K562 (cell line): ENCODE measurements at places on chromosomes 16 and 17.

GRCh38 chr17:31558748-31559583 lies 167.5 kb downstream of the RAB11FIP4 start:
- DNase-seq = peak; percentile 95

DNA sequence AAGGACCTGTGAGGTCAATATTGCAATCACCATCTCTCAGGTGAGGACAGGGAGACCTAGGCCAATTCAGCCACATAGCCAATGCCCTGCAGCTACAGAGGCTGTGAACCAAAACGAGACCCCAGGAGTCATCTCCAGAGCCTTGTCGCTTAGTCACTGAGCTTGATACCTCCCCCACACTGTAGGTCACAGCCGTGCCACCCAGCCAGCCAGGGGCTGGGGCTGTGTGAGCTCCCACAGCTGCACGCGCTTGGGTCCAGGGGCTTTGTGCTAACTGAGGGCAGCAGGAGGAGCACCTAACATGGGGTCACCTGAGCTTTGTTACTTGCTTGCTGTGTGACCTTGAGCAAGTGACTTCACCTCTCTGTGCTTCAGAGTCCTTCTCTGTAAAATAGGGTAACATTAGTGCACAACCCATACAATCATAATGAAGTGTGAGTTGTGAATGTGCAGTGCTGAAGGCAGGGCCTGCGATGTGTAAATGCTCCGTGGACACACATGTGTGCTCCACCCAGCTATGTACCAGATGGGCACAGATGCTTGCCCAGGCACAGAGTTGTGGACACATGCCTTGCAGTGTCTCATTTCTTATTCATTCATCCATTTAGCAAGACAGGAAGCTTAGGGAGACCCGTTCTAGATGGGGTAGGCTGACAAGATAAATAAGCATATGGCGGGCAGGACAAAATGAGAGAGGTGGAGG lies 25.9 kb downstream of the SBK1 start:
- DNase-seq = no peak

DNA sequence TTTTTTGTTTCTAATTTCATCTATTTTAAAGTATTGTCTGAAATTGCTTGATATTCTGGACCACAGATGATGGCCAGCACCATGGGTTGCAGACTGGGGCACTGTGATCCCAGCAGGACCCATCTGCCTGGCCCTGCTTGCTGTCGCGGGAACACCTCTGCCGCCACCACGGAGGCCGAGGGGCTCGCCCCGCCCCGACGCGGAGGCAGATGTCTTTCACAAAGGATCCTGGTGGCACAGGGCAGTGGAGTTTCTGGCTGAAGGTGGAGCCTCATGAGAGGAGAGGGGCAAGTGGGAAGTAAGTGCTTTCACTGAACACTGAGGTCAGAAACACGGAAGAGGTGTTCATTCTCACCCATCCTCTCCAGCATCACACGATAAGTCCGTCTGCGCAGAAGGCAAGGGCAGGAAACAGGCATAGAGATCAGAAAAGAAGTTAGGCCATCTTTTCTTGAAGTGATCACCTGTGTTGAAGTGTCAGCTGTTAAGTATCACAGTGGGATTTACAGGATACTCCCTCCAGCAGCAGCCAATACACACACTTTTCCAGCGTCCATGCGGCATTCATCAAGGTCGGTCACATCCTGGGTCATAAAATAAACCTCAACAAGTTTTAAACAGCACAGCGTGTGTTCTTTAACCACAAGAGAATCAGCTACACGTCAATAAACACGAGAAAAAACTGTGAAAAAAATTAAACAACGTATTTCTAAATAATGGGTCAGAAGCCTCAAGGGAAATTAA lies 194.5 kb downstream of the RPTOR start:
- DNase-seq = no peak

- DNase-seq = peak; percentile 85
Observed at GRCh38 chr17:58755577-58756245, at the start of gene PPM1E. TSS of gene PPM1E (plus strand) at chr17:58755854.

DNA sequence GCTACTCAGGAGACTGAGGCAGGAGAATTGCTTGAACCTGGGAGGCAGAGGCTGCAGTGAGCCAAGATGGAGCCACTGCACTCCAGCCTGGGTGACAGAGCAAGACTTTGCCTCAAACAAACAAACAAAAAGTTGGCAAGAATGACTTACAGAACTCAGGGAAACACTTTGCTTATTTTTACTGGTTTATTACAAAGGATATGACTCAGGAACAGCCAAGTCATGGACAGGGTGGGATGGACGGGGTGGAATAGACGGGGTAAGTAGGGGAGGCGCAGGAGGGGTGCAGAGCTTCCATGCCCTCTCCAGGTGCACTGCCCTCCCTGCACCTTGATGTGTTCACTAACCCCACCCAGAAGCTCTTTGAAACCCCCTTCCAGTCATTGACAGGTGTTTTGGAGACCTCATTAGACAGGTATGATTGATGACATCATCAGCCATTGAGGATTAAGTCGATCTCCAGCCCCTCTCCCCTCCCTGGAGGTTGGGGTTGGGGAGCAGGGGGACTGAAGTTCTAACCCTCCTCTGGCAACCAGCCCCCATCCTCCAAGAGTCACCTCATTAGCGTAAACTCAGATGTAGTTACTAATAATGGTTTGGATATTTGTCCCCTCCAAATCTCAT lies 41.3 kb upstream of the ZCCHC14 start:
- DNase-seq = no peak

DNA sequence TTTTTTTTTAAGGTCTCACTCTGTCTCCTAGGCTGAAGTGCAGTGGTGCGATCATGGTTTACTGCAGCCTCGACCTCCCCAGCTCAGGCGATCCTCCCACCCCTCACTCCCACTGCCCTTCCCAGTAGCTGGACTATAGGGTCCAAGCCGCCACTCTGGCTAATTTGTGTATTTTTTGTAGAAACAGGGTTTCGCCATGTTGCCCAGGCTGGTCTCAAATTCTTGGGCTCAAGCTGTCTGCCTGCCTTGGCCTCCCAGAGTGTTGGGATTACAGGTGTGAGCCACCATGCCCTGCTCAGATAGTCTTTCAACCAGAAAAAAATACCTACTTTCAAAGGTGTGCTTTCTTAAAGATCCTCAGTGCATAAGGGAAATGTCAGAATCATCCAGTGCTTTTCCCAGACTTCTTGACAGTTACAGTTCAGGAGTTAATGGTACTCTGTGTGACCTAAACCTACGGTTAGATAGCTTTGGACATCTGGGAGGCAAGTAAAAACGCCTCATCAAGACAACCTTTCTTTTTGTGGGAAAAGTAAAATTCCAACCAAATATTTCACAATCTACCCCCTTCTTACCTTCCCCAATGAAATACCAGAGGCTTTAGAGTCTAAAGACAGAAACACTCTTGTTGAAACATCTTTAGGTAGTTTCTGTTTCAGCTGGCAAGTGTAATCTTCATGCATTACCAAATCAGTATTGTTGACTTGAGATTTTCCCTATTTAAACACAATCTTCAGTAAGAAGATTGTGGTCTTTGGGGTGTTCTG lies 6.8 kb downstream of the RSPRY1 start:
- no peak for DNase-seq

GRCh38 chr17:28071891-28072606 lies 29.6 kb downstream of the NLK start:
- DNase-seq = no peak

DNA sequence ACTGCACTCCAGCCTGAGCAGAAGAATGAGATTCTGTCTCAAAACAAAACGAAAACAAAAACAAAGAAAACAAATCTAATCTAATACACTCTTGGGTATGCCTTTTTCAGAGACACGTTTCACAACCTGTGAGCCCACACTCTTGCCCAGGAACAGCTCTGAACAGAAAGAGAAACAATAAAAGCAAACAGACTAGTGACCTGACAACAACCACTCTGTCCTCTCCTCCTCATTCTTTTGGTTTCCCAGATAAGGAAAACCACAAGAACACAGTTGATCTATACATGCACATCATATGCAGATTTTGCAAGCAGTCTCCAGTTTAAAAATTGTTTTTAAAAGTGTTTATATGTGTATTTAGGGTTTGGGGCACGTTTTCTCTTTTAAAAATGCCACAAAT lies 1.3 kb downstream of the MKS1 start:
- peak; percentile 29 for DNase-seq

DNA sequence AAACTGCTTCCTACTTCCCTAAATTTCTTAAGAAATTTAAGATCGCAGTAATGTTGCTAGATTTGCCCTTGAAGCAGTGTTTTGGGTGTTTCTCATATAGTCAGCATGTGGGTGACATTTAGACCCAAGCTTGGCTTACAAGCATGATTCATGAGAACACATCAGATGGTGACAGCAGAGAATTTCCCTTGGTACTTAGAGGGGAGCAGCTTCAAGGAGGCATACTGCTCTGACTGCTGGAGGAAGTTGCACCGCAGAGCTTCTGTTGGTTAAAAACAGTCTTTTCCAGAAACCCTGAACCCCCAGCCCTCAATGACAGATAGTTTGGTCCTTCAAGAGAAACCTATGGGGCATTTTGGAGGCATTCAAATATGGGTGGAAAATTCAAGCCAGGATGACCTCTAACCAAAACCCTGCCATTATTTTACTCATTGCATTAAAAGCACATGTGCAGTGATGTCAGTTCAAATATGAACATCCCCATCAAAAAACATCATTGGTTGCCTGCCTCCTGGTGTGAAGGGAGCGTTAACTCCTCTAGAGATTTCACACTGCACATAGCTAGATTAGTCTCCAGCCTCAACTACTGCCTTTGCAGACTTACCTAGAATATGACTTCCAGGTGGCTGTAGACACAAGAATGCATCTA lies 201.5 kb upstream of the CACNG5 start:
- no peak for DNase-seq
